Nucleus accumbens (tissue), 56 donors: ENCODE measurements at places on chromosomes 16 and 17.

DNA sequence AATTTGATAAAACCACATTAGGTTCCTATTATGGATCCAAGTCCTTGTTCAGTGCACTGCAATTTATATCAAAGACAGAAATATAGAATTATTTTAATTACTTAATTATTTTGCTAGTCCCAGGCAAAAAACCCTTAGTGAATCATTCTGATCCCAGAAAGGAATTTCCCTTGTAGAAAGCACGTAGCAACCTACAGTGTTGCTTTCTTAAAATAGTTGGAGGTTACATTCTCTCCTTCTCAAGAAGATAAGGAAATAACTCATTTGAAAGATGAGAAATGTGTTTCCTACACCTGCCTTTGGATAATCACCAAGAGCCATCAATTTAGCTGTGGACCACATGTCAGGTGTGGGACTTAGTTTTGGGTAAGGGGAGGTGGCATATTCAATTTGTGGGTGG is 434.9 kb downstream of the SHISA9 start:
- no peak for DNase-seq

DNA sequence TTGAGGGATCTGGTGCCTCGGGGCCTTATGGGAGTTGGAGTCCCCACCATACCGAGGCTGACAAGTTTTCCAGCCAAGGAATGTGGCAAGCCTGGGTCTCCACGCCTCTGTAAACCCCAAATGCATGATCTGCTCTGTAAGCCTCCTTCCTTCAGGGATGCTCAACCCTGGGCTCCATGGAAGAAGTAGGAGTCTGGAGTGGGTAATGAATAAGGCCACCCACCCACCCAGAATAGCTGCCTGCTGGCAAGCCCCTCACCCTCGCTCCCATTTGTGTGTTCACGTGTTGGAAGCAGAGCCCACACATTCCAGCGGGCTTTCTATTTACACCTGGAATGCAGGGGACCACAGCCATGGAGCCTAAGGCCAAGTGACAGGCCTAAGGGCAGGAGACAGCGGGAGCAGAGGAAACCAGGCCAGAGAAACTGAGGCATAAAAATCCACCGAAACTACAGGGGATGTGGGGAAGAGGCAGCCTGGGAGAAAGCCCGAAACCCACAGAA is 4.4 kb downstream of the DLG4 start:
- DNase-seq, result no peak

DNA sequence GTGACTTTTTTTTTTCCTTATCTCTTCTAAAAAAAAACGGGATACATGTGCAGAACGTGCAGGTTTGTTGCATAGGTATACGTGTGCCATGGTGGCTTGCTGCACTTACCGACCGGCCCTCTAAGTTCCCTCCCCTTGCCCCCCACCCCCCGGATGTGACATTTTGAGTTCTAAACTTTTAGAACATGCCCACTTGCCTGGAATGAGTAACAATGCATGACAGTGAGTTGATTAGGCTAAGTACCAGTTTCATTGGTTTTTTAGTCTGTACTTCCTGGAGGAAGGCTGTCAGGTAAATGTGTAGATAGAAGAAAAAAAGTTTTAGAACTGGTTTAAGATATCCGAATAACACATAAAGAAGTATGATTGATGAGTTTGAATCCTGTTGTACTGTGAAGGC is 4.0 kb downstream of the BPTF start:
- no peak for DNase-seq

DNA sequence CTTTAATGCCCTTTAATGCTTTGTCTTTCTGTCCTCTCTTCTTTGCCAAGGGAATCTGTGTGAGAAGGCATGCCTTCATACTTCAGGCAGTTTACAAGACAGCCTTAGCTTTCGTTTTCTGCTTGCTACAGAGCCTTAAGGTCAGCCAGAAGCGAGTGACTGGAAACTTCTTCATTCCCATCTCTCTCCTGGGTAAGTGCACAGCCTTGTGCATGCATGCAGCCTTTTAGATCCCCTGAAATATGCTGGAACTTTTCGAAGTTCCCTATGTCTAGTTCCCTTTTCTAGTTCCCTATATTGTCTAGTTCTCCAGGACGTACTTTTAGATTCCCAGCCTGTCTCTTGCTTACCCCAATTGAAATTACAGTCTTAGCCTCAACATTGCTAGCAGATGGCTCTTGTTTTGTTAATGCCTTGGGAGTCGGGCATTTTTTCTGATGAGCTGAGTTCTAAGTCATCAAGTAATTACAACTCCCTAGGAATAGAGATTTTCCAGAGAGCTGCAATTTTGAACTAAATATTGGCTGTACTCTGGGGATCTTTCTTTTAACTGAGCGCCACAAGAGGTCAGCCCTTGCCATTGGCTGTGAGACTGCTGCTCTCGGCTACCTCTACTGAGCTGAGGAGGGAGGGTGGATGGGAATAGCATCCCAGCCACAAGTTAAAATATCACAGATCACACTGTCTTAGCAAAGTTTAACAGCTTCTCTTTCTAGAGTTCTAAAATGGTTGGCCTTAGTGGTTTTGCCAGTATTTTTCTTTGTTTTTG is 22.7 kb upstream of the PPM1D start:
- peak; percentile 12 for DNase-seq

- no peak for DNase-seq
Measured at GRCh38 chr16:78704416-78704815, 605.0 kb downstream of the WWOX start.
